Renal pelvis (tissue), 12 donors: ENCODE measurements at places on chromosomes 5 and 9. TPM values are rescaled to one million over a fixed set of nuclear protein-coding genes. Genes with fewer than 3 reads are reported as not detected.

DNA sequence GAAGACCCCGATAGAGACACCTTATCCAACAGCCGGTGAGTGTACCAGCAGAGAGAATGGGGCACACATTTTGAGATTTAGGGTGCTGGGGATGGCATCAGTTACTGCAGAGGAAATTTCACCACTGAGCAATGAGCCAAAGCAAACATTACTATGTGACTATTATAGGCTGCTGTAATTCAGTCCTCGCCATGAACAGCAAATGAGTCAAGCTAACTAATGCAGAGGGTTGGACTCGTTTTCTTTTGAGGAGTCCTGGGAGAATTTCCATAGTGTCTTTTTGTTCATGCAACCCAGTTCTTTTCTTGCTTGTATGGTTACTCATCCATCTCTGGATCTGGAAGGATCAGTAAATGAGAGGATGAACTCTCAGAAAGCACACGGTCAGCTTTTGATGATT is 323.8 kb downstream of the PSAT1 start:
- DNase-seq, result no peak

GRCh38 chr9:117044241-117044640 is 357.1 kb downstream of the TRIM32 start:
- no peak for DNase-seq

DNA sequence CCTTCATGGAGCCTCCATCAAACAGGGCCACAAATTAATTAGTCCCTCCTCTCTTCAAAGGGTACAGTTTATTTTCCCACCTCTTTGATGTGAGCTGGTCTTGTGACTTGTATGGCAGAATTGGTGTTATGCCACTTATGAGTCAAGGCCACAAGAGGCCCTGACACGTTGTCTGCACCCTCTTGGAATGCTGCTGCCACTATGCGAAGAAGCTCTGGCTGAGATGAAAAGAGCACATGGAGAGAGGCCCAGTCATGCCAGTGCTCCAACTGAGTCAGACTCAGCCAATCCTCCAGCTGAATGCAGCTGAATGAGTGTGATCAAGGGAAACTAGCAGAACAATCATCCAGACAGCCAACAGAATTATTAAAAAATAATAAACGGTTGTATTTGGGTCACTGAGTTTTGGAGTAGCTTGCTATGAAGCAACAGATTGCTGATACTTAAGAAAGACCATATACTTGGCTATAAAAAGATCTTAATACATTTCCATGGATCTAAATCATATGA is 128.3 kb downstream of the MARCHF11 start:
- no peak for DNase-seq

DNA sequence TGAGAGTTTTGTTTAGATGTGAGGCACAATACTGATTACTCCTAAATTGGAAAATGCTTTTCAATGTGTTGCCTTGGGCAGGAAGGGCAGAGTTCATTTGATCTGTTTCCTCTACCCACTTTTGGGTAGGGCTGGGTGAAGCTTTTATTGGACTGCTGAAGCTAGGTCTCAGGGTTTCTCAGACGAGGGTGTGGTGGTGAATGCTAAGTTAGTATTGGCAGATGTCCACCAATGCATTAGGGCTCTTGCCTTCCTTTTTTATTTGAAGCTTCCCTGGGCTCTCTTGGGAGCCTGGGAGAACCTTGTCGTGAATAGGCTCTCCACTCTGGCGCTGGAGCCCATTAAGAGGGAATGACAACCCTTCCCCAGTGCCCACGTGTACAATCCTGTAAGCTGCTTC is 23.1 kb downstream of the SPTAN1 start:
- no peak for DNase-seq

- no peak for DNase-seq
Measured at GRCh38 chr9:10706788-10707187, 94.0 kb upstream of the PTPRD start.

DNA sequence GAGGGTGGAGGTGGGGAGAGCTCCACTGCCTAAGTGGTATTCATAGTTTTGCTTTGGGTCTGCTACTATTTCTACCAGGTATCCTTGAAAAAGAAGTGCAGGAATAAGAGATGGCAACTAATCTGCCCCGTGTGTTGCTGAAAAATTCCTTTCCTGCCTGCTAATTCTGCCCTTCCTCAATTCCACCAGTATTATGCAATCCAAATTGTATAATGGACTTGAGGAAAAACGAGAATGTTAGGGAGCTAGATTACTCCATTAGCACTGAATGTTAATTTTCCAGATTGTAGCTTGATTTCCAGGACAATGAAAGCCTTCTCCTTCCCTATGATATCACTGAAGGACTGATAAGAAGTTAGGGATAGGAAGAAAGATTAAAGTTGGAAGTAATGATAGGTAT is 16.9 kb downstream of the ADAM19 start:
- no peak for DNase-seq

DNA sequence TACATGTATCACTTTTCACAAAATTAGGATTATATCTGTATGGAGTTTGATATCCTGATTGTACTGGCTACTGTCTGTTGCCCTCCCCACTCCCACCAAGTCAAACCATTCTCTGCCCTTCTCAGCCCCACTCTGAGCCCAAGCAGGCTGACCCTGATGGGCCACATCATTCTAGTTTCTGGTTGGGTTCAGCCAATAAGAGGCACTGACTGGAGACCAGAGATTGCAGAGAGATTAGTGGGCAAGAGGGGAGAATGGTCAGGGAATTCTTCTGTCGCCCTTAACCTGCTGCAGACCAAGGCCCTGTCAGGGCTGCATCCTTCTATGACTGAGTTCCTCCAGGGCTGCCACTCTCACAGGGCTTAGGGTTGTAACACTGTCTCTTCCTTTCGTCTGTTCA is 2.7 kb downstream of the HSPB3 start:
- no peak for DNase-seq

DNA sequence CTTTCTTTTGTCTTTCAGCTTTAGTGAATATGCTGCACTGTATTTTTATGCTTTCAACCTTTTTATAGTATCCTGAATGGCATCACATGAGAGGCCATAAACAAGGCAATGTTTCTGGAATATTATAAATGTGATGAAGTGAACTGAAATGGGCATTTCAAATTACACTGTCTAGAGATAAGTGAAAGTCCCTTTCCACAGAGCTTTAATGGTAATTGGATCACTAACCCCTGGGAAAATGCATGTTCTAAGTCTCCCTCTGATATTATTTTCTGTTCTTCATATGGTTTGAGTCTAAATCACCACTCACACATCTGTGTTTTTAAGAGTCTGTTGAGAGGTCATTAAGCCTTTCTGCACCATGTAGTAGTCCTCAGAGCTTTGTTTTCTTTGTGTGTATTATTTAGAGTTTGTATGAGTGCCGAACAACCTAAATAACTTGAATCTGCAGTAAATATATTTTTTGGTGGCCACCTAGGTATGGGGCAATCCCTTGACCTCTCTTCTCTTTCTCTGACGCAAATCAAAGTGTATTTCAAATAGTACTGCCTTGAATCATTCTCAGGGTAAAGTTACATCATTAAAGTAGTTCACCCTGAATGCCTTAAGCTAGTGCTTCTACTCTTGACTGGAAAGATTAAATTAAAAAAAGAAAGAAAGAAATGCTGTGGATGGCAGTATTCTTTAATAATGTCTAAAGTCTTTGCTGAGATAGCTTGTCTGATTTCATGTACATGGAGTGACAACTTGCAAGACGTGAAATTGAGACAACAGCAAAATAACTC is 1931.0 kb upstream of the CDH6 start:
- no peak for DNase-seq

DNA sequence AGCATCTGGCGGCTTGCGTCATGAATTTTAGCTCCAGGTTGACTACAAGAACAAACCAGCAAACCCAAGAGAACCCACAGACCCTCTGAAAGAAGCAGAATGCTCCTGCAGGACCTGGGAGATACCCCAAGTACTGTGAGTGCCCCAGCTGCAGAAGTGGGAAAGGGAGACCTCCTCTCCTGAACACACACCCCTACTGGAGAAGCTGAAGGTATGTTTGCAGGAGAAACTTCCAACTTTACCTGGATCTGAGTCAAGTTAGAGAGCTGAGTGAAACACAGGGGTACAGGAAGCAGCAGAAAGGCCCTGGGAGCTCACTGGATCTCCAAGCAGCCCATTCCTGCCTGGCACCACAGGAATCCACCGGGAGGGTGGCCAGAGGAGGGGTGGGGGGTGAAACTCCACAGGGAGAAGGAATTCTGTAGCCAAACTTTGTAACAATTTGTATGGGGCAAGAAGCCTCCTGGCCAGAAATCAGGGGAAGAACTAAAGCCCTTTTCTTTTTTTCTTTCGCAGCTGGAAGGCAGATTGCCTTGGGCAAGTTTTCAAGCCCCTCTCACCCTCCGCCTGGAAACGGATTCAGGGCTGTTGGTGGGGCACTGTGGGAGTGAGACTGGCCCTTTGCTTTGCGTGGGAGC is 576.2 kb downstream of the BNC2 start:
- no peak for DNase-seq

DNA sequence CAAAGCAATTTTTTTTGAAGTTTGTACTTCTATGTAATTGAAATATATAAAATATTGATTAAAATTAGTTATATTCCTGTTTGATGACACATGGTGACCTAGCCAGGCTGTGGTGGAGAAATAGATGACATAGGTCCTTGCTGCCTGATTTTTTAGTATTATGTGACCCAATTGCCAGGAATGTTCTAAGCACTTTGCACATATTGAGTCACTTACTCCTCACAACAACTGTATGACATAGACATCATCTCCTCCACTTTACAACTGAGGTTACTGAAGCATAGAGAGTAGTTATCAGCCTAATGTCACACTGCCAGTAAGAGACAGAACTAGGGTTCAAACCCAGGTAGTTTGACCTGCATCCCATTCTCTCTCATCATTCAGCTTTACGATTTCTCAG is 26.2 kb upstream of the SNX18 start:
- no peak for DNase-seq

DNA sequence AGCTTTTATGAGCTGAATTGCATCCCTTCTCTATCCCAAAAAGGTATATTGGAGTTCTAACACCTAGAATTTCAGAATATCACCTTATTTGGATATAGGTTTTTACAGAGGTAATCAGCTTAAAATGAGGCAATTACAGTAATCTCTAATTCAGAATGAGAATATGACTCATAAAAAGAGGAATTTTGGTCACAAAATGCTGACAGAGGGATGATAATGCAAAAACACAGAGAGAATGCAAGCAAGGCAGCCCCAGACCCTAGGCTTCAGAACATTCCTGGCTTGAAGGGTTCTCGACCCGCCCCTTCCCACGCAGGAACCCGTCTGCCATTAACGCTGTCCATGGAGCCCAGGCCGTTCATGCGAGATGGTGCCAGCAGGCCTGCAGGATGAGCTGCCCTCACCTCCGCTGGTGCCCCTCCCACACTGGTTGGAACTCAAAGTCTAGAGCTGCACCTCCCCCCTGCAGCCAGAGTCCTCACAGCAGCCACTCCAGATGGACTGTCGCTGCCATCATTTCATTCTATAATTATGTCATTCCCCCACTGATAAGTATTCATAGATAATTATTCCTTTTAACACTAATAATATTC is 1173.4 kb upstream of the ACO1 start:
- DNase-seq, result no peak

PNPLA7 gene
- 3.1 TPM for polyA plus RNA-seq

PCDHA9 gene
- polyA plus RNA-seq, result 0.06 TPM

GPR150 gene
- polyA plus RNA-seq, result not detected

SLC36A2 gene
- 16.4 TPM for polyA plus RNA-seq

HAUS6 gene
- 20.7 TPM for polyA plus RNA-seq

DTWD2 gene
- 15.4 TPM for polyA plus RNA-seq
